ENCODE measurements at places on chromosomes 7 and 10. TPM values are rescaled to one million over a fixed set of nuclear protein-coding genes. Genes with fewer than 3 reads are reported as not detected.

Gene POU6F2
- total RNA-seq: not detected

Gene VPS37D
- total RNA-seq: 4.4 TPM

DNA sequence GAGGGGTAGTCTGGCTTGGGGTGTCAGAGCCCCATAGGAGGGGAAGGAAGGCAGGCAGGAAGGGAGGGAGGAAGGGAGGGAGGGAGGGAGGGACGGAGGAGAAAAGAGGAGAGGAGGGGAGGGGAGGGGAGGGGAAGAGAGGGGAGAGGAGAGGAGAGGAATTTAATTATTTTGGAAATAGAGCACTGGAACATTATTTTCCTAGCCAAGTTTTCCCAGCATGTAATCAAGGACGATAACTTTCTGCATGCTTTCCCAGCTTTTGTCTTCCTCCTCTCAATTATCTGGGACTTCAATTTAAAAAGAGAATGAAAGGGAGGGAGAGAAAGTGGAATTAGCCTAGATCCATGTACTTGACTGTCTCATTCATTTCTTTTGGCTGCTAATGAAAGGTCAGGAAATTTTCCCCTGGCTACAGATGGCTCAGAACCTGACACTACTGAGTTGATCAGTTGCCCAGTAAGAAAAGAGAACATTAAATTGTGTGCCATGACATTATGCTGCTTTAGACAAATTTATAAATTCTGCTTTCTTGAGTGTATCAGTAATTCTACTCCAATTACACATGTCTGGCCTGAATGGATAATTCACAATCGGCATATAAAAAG, 148.8 kb downstream of the LRRC4 start:
- no peaks in the 10 kb centered on the region for H3K27me3 ChIP-seq
- no peak overlapping the region for H3K4me3 ChIP-seq
- DNase-seq: no peak
- H3K27ac ChIP-seq: no peak overlapping the region

DNA sequence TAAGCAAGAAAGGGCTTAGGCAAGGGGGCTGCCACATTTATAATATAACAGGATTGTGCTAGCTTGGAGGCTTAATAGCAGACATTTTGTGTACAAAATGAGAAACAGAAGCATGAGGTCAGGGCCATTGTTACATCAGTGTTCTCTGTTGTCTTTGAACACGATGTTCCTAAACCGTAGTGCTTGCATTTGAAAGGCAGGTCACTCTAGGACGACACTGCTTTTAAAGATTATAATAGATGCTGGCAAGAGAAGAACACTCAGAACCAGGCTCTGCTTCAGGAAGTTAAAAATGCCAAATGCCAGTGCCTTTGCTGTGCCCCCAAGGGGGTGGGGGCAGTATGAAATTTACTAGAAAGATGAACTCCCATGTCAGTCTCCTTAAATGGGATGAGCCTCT, 91.1 kb downstream of the SORCS3 start:
- 0 out of 2 replicates have a peak, but pooled peaks cover 6% of the 10 kb centered on the region for H3K27me3 ChIP-seq
- H3K27ac ChIP-seq: no peak overlapping the region
- no peak overlapping the region for H3K4me3 ChIP-seq
- no peak for DNase-seq
- no peaks in the 10 kb centered on the region for H3K4me1 ChIP-seq

DNA sequence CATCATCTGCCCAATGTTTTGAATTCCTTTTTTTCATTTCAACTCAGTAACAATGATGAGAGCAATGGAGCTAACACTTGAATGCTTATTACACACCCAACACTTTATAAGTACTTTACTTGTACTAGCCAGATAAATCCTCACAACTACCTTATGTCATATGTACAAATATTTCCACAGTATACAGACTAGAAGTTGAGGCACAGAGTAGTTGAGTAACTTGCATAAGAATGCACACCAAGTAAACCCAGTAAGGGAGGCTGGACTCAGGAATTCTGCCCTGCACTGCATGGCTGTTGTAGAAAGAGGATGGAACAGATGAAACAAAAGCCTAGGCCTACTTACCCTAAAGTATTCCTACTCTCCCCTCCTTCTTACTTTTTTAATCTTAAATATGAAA, 15.8 kb downstream of the DPY19L1 start:
- DNase-seq: no peak
- H3K27ac ChIP-seq: no peak overlapping the region
- H3K4me3 ChIP-seq: no peak overlapping the region
- H3K27me3 ChIP-seq: no peaks in the 10 kb centered on the region
- 0 out of 2 replicates have a peak, but pooled peaks cover 2% of the 10 kb centered on the region for H3K36me3 ChIP-seq

- no peaks in the 10 kb centered on the region for H3K27me3 ChIP-seq
- H3K27ac ChIP-seq: peak overlapping the region; percentile 96
- H3K36me3 ChIP-seq: peaks cover 29% of the 10 kb centered on the region
Observed at GRCh38 chr10:84138478-84139125, 707 bp upstream of the GHITM start.

Data from Panc1 (cell line).